A673 (cell line): ENCODE measurements at places on chromosomes 1 and 21.
A peak's percentile ranks its signal among the peaks of the same experiment; 100 is the strongest.

DNA sequence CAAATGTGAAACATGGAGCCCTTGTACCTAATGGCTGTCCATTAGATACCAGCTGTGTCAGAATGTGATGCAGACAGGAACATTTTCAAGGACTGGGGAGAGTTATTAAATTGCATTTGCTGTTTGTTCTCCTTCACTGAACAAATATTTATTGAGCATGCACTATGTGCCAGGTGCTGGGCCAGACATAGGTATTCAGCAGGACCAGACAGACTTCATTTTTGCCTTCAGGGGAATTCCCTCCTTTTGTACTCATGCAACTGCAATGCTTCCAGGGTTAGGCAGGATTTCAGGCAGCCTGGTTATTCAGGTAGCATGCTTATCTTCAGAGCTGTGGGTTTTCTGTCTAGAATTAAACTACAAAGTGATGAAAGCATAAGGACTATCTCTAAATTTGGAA is 64.2 kb upstream of the SMYD2 start:
- DNase-seq, result no peak

GRCh38 chr1:94456736-94457135 is 38.5 kb downstream of the ABCD3 start:
- DNase-seq, result no peak

- DNase-seq, result no peak
Measured at GRCh38 chr1:217018648-217019047, 295.4 kb upstream of the ESRRG start.

- DNase-seq, result no peak
Measured at GRCh38 chr1:231702804-231703203, 76.2 kb downstream of the DISC1 start.

- no peak for DNase-seq
Measured at GRCh38 chr1:33948291-33948690, 84.4 kb downstream of the HMGB4 start.

DNA sequence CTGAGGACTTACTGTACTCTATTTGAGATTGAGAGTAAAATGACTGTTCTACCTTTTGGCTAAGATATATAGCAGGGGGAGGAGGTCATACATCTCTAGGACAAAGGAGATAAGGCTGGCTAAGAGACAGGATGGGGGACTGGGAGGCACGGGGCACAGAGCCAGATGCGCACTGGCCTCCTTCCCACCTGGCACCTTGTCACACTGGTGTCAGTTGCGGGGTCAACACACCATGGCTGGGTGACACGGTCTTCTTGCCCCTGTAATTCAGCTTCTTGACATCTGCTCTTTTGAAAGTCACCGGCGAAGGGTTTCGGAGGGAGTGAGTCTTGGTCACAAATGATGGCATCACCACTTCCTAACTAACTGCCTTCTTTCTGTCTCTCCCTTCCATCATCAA is 177.3 kb downstream of the ZSCAN20 start:
- no peak for DNase-seq

DNA sequence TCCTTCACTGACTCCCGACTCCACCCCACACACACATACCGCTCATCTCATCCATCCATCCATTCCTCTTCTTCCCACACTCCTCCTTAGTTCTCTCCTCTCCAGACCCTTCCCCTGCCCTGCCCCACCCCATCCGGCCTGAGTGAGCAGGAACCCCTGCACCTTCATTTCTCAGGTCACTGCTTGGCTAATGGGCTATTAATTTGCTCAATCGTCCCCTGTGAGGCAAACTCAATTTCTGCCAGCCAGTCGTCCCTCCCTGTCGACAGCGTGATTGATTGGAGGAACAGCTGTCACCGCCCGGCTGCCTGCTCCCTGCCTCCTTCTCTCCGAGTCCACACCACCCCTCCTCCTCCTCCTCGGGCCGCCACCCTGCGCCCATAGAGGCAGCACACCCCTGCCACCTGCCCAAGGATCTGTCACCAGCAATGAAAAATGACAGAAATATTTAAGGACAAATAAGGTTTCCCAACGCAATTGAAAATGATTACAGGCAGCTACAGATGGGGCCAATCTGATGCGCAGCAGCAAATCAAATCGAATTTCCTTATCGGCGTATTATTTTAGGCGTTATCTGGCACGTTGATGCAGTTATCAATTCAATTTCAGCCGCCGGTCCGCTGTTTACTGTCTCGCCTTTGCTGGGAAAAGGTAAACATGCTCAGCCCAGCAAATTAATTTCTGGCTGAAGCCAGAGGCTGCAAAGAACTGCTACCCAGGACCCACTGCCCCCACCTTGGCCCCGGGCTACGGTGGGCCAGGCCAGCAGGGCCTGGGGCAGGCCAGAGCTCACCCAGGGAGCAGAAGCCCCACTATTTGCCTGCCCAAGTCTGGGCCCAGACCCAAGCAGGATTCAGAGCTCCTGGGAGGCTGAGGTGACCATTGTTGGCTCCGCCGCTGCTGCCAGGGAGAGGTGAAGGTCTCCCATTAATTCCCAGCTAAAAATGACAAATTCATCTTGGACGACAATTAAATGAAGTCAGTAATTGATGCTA is 71.3 kb downstream of the TMEM53 start:
- no peak for DNase-seq

- no peak for DNase-seq
Measured at GRCh38 chr1:248625971-248626370, 8.9 kb downstream of the OR2T11 start.

- DNase-seq, result no peak
Measured at GRCh38 chr1:38208716-38209632, 162.4 kb upstream of the POU3F1 start.

GRCh38 chr1:65958561-65959350 is 166.1 kb downstream of the PDE4B start:
- peak; percentile 75 for DNase-seq

DNA sequence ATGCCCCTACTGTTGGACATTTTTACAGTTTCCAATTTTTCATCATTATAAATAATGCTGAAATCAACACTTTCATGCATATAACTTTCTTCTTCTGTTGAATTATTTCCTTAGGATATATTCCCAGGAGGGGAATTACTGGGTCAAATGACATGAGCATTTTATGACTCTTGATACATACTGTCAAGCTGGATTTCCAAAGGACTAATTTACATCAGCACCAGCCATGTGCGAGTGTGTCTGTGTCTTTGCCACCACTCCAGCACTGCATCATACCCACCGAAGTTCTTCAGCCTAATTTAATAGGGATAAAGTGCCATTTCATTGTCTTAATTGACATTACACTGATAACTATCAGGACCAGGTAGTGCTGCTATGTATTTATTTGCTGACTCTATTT is 146.7 kb downstream of the CSMD2 start:
- no peak for DNase-seq

- DNase-seq, result no peak
Measured at GRCh38 chr1:163357378-163357777, 35.6 kb downstream of the NUF2 start.

DNA sequence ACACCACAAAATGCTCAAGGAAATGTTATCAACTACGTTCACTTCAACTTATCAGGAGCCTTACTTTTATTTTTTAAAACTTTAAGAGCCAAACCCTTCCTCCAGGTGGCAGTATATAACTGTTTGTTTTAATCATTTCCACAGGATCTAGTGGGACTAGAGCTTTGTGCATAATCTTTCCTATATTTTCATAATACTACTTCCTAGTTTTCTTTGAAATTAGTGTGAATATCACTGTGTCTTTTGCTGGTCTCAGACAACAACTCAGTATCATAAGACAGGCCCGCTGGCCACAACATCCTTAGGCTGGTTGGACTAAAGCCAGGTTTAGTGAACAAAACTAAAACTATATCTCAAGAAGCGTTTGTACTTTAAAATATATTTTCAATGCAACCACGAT is 145.5 kb downstream of the TIAM1 start:
- peak; percentile 69 for DNase-seq

DNA sequence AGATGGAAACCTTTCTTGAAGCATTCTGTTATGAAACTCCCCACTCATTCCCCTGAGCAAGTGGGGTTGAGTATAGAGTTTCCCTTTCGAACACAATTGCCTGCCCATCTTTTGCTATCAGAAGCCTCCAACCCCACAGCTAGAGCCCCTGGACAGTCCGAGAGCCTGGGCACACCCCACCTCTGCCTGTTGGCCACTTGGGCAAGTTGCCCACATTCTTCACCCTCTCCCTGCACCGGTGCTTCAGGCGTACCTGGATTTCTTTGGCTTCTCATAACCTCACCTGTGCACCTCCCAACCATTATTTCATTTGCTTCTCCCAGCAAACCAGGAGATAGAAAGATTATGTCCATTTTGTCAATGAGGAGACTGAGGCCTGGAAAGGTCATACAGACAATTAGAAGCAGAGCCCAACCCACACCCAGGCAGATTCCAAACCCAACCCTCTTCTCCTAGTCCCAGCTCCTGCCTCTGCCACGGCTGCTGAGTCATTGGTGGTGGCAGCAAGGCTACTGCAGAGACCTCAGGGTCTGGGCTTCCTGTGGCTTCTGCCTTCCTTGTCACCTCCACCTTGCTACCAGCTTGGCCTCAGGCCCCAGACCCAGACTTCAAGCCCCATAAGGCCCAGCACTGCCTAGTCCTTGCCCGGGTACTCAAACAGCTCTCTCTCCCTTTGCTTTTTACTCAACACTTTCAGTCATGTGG is 118.7 kb upstream of the ZBTB40 start:
- no peak for DNase-seq

GRCh38 chr1:159009704-159010361 is at the start of gene IFI16:
IFI16 (plus strand) TSS chr1:159009907; CDS start chr1:159014681, 4,774 bp downstream.
- DNase-seq, result peak; percentile 89

DNA sequence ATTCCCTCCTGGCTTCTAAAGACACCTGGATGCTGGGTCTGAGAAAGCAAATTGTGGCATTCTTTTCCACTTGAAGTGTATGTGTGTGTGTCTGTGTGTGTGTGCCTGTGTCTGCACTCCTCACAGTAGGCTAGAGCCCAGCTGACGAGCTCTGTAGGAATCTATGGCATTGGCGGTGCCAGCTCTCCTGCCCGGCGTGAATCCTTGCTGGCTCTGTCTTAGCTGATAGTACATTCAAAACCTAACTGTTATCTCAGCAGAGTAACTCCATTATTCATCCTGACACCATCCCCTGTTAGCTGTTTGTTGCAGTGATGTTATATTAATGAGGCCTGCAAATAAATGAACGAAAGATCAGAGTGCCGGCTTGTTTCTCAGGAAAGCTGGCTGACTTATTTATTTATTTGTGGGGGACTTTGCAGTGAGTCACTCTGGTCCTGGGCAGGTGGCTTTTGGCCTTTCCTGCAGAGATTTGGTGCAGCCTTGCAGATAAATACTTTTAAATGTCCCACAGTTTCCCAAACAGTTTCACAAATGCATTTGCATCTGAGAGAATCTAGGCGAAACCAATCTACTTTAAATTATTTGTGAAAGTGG is 160.6 kb upstream of the CD34 start:
- DNase-seq, result no peak

DNA sequence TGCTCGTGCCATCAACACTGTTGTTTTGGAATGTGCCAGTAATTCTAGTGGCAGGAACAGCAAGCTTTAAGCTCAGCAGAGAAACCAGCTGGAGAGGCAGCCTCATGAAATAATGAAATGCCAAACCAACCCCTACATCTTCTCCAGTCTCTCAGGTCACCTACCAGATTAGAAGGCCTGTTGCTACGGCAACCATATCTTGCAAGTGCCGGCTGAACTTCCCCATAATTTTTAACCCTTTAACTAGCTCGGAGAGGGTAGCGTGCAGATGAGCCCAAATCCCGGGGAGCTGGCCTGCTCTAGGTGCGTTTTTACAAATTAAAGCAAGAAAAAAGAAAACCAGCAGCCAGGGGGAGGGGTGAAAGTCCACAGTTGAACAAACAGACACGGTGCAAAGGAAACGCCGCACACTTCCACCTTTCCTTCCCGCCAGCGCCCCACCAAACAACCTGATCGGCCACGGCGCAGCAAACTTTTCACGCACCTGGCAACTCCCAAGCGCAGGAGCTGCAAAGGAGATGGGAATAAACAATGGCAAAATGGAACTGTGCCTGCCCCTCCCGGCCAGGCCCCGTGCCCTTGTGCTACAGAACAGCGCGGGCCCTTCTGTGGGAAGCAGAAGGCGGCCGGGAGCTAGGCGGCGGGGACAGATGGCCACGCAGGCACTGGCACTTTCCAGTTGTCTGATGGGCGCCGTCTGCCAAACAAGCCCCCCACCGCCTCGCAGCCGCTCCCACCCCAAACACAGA is 50.1 kb downstream of the SSBP3 start:
- DNase-seq, result peak; percentile 3

- DNase-seq, result no peak
Measured at GRCh38 chr1:164561007-164561406, 2.0 kb downstream of the PBX1 start.
